ENCODE measurements at places on chromosomes 3 and 15.

GRCh38 chr3:175246766-175247165 is 387.6 kb downstream of the NAALADL2 start:
- no peak for DNase-seq

DNA sequence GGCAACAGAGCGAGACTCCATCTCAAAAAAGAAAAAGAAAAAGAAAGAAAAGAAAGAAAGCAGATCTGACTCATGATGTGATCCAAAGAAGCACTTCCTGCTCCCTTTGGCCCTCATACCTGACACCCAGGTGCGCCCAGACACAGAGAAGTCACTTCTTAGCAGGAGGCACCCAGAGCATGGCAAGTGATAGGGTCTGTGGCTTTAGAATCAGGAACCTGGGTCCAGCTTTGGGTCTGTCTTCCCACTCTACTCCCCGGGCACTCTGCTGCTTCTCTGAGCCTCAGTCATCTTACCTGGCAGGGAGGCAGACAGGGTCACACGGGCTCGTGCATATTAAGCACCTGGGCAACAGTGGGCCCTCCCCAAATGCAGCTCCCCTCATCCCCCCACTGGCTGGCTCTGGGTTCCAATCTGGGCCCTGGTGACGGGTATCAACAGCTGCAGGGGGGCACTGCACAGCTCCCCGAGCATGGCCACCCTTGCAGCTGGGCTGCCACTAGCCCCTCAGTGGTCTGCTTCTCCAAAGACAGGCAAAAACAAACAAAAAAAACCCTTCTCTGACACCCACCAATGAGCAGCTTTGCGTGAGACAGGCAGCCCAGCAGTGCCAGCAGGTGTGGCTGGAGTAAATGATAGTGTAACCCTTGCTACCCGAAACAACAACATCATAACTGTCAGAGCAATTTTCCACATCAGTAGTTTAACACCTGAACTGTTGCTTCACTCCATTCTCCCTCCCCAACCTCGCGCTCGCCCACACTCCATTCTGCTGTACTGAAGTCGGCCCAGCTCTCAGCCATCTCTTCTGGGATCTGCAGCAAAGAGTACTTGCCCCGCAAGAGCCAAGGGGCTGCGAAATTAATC is 99.8 kb downstream of the MEGF11 start:
- no peak for DNase-seq

GRCh38 chr15:90449206-90449735 is 61.2 kb downstream of the IQGAP1 start:
- no peak for DNase-seq

DNA sequence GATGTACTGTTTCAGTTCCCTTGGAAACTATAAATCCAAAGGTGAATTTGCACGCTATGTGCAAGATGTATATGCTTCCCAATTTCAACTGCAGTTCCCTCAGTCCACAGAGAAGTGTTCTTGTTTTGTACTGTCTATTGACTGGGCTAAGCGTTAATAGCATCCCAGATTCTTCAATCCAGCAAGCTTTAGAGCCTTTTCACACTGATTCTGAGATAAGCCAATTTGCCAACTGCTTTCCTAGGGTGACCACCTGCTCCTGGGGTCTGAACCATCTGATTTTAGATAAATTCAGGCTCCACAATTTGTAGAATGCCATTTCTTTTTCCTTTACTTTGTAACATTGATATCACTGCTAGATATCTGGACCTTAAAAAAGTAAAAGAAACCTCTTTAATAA is 340.1 kb downstream of the PTPRG start:
- no peak for DNase-seq

- no peak for DNase-seq
These were observed 13.5 kb downstream of the HIGD1A start for GRCh38 chr3:42790714-42791229.

- DNase-seq = no peak
These were observed 11.3 kb downstream of the DUSP7 start for GRCh38 chr3:52044869-52045619.

GRCh38 chr15:88487178-88487795 is 19.8 kb downstream of the MRPS11 start:
- DNase-seq = no peak

DNA sequence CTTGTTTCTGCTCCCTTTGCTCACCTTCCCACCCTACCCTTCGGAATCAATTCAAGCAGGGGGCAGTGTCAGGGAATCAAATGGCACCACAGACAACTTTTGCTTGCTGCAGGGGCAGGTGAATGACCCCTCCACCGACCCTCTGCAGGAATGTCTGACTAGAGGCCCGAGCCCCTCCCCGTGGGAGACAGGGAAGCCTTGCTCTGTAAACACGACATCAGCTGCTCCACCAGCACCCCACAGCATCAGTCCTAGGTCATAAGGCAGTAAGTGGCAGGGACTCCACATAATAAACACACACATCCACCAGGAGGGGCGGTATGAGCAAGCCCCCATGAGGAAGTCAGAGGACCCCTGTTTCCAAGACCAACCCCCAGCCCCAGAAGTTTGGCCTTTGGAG is 2.0 kb upstream of the SLC26A6 start:
- DNase-seq = no peak

- DNase-seq = no peak
These were observed 170.6 kb upstream of the EPHA3 start for GRCh38 chr3:88936831-88937230.

GRCh38 chr15:36498916-36499315 is 80.5 kb upstream of the CDIN1 start:
- DNase-seq = no peak

DNA sequence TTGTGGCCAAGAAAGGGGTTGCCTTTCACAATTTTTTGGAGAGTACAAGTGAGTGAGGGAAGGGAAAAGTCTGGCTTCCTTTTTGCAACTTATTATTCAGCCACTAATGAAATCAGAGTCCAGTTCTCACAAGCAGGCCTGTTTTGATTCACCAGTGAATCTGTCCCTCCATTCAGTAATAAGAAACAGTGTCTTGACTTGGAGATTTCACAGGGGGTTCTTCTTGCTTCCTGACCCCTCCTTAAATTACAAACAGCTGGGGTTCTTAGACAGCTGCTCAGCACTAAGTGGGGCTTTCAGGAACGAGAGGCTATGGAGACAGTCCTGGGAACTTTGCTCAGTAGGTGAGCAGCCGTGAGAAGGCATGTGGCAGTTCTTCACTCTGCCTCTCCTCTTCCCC is 24.5 kb downstream of the SEMA3G start:
- DNase-seq = no peak

DNA sequence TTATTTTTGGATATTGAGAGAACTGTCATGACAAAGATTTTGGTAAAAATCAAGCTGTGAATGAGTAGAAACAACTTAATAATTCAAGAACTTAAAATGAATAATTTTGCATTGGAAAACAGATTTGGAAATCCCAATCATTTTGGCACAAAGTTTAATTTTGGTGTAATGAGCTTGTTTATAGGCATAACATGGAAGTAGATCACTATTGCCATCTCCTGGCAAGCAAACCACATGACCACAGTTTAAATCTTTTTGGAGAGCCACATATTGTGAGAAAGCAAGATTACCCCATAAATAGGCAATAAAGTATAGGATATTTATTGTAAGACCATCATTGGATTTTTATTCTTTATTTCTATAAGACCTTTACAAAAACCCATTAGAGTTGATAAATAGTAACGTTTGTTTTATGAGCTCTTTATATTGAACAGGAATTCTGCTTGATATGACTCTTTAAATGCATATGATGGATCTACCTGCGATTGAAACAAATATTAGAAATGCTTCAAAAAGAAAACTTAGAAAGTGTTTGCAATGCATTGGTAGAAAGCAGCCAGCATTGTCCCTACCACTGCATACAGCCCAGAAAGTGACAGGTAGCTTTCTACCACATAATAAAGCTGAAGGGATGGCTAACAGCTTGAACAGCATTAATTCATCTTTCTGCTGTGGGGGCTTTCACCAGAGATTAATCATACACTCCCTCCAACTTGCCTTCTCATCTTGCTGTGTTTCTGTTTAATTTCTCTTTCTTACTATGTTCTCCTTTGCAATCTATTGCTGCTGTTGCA is 766.8 kb downstream of the TBL1XR1 start:
- DNase-seq = no peak

DNA sequence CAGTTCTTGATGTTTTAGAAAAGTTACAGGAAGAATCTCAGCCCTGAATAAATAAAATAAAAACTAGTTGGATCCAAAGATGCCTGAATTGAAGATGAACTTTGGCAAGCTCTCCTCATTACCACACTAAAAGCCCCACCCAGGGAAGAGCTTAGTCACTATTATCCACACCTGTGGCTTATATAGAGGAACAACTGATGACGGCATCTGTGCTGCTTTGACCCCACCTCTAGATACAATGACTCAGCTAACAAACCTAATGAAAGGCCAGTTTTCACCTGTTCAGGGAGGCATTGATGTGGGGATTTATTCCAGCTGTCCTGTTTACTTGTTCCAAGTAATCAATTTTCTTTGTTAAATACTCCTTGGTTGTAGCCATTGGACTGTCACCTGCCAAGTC is 604.7 kb upstream of the EPHA6 start:
- DNase-seq = no peak

- peak; percentile 71 for DNase-seq
These were observed 127.8 kb downstream of the HCN4 start for GRCh38 chr15:73240866-73241499.

DNA sequence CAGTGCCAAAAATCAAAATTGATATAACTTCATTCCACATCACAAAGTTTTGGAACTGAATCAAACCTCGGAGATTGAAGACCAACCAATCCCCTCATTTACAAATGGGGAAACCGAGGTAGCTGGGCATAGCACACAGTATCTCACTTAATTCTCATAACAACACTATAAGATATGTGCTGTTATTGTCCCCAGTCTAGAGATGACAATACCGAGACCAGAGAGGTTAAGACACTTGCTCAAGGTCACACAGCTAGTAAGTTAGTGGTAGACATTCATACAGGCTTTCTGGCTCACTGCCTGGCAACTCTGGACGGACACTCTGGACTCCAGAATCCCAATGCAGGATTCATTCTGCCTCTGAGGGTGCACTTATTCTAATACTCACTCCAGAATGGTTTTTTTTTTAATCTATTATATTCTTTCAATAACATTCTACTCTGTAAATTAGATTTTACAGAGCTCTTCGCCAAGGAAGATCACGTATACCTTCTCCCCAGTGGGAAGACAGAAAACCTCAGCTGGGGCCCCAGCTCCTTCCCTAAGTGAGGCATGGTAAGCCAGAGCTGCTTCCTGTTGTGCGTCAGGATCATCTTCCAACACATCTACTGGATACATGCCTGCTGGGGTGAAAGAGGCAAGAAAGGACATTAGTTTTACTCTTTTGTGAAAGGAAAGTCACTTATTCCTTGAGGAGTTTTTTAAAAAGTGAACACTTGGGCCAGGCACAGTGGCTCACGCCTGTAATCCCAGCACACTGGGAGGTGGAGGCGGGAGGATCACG is 128.4 kb upstream of the IGF1R start:
- DNase-seq = no peak

- DNase-seq = no peak
These were observed 131.0 kb upstream of the TPRG1 start for GRCh38 chr3:189040656-189041335.

DNA sequence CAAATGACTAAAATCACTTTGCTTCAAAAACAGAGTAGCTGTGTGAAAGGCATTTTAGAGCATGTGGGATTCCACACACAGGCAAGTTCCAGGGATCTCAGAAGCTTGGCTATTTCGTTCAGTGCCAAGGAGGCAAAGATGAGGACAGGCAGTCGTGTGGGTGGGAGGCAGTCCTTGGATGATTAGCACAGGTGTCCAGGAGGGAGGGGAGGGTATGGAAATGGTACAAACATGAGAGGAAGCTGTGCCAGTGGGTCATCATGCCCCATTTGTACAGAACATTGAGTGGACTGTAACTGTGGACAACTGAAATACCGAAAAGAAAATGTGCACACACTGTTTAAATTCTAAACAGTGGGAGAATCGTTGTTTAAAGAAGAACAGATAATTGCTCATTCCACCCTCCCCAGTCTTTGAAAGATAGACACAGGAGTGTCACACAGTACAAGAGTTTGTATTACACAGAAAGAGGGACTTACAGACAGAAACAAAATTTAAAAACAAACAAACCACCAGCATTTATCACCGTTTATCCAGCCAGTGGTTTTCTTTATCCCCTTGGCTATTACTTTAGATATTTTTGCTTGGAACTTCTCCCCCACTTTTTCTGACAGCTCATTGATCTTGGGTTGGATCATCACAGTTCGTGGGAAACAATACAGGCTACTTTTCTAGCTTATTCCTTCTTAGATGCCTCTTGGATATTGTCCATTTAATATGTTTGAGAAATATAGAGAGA is 122.9 kb downstream of the GREM1 start:
- no peak for DNase-seq

GRCh38 chr3:158725348-158726011 is 6.8 kb downstream of the RARRES1 start:
- DNase-seq = no peak

DNA sequence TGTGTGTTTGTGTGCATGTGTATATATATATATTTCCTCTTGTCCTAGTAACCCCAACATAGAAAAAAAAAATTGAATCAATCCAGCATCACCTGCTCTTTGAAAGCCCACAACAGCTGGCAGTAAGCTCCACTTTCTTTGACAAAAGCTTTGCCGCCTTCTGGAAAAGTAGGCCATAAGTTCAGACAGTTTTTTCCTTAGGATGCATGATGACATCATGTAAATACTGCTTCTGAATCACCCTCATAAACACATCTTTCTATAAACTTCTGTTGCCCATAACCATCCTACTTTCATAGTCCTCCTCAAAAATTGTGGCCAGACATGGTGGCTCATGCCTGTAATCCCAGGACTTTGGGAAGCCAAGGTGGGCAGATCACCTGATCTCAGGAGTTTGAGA is 67.4 kb downstream of the CSNK1G1 start:
- no peak for DNase-seq

DNA sequence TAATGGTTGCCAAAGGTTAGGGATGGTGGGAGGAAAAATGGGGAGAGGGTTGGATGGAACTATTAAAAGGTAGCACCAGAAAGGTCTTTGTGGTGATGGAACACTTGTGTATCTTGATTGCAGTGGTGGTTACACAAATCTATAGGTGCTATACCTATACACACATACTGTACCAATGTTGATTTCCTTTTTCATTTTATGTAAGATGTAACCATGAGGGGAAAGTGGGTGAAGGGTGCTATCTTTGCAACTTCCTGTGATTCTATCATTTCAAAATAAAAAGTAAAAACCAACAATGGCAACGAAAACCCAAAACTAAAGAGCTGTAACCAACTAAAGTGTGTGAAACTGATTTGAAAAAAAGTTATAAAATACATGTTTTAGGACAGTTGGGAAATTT is 761 bp upstream of the ZNF35 start:
- DNase-seq = no peak

DNA sequence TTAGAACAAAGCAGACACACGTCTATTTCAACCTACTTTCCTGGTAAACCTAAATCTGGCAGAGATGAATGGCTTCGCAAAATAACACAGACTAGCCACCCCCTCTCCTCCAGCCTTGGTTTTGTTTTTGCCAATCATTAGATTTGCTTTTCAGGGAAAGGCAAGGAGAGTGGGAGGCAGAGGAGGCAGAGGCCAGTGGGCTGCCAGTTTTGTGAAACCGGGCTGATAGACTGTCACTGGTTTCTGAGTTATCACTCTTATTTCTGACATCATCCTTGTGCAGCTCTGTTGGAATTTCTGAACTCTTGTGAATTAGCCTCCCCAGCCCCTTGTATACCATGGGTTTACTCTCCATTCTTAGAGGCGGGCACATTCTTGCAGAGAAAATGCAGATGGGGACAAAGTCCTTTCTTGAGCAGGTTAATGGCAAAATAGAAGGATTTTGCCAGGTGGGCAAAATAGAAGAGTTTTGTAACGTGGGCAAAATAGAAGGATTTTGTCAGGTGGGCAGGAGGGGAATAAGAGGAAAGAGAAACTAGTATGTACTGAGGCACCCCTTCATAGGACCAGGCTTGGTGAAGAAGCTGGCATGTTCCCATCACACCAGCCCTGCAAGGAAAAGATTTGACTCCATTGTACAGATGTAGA is 3.2 kb upstream of the FEM1B start:
- DNase-seq = no peak
